H7 (cell line): ENCODE measurements at places on chromosomes 4 and X.

DNA sequence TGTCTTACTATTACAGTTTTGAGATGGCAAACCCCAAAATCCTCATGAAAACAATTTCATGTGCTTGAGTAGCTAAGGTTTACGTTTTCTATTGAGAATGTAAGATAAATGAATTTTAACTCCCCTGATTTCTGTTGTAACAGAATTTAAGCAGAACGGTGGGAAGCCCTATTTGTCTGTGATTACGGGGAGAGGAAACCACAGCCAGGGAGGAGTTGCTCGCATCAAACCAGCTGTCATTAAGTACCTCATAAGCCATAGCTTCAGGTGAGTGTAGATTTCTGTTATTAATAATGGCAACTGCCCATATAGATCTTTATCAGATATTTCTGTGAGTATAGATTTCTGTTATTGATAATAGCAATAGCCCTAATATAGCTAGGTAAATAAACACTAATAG lies 44.2 kb upstream of the RHOH start:
- no peak for DNase-seq

DNA sequence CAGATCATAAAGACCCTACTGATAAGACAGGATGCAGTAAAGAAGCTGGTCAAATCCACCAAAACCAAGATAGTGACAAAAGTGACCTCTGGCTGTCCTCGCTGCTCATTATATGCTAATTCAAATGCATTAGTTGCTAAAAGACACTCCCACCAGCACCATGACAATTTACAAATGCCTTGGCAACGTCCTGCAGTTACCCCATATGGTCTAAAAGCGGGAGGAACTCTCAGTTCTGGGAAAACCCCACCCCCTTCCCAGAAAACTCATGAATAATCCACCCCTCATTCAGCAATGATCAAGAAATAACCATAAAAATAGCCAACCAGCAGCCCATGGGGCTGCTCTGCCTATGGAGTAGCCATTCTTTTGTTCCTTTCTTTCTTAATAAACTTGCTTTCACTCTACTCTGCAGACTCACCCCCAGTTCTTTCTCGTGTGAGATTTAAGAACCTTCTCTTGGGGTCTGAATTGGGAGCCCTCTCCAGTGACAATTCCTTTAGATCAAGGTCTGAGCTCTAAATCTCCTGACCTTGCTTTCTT lies 217.1 kb upstream of the STS start:
- no peak for DNase-seq

DNA sequence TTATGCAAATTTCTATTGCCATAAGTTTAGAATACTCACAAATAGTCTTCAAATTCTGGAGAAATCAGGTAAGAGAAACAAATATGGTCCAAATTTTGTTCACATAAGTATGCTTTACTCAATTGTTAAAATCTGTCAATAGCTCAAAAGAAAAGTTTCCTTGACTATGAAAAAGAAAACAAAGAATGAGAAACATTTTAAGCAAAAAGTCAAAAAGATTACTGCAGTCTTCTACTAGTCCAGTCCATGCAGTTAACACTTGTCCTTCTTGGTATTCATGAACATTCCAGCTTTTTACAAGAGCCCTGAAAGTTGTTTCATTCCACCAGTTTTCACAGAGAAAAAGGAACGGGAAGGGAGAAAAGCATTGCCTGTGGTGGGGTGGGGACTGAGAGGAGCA lies 54.7 kb upstream of the ZXDA start:
- no peak for DNase-seq

DNA sequence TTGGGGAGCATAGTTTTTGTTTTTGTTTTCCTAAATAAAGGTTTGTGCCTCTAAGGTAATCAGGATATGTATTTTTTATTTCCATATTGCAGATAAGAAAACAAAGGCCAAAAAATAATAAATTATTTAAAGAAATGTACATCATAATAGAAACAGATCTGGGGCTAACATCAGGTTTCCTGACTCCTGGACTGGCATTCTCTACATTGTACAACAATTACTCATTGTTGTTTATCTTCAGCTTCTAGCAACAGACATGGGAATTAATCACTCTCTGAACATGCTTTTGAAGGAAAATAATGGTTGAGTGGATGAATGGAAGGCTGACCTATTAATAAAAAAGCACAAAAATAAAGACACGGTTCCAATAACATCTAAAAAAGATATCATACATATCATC lies 146.2 kb downstream of the KCNIP4 start:
- DNase-seq = no peak

GRCh38 chr4:23728971-23729370 lies 160.9 kb downstream of the PPARGC1A start:
- no peak for DNase-seq

GRCh38 chrX:29376584-29376983 lies 789.3 kb downstream of the IL1RAPL1 start:
- DNase-seq = no peak

GRCh38 chr4:24514808-24515207 lies 69.5 kb downstream of the DHX15 start:
- peak; percentile 44 for DNase-seq

- DNase-seq = no peak
These were observed 42.7 kb downstream of the HPRT1 start for GRCh38 chrX:134502686-134503085.

GRCh38 chrX:129728061-129728460 lies 10.7 kb upstream of the XPNPEP2 start:
- no peak for DNase-seq

DNA sequence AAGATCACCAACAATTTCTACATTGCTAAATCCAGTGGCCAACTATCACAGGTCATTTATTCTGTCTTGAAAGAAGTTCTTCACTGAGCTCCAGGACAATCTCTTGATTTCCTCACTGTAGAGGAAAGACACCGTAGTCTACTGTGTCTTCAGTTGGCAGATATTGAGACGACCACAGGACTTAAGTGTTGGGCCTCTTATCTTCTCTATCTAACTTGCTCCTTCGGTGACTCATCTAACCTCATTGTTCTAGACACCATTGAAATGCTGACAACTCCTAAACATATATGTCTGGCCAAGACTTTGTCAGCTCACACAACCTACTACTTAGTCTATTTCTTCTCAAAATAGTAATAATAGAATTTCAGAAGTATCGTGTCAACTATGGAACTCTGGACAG lies 425.8 kb downstream of the ARAP2 start:
- no peak for DNase-seq

- DNase-seq = no peak
These were observed 270.0 kb downstream of the ARHGAP24 start for GRCh38 chr4:85744950-85745349.

GRCh38 chrX:104430072-104430741 lies 135.8 kb upstream of the IL1RAPL2 start:
- no peak for DNase-seq

DNA sequence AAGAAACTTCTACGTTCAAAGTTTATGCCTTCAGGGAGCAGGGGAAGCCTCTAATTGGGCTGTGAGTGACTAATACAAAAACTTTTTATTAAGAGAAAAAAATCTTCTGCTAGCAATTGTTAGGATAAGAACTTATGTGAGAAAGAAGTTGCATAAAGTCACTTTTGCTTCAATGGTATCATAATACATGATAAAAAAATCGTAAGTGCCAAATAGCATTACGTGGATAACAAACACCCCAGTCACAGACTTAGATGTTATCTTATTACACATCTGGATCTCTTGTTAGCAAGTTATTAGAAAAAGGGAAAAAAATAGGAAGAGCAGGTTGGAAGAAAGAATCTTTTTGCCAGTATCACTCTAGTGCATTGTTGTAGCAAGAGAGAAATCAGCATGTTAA lies 4.2 kb upstream of the NDST4 start:
- no peak for DNase-seq
